CD4-positive, alpha-beta T cell treated with Interleukin-4 for 1 hour (primary cell): ENCODE measurements at places on chromosomes 13 and 19.

GRCh38 chr19:20471431-20471830 is 94.2 kb downstream of the ZNF737 start:
- DNase-seq: no peak

DNA sequence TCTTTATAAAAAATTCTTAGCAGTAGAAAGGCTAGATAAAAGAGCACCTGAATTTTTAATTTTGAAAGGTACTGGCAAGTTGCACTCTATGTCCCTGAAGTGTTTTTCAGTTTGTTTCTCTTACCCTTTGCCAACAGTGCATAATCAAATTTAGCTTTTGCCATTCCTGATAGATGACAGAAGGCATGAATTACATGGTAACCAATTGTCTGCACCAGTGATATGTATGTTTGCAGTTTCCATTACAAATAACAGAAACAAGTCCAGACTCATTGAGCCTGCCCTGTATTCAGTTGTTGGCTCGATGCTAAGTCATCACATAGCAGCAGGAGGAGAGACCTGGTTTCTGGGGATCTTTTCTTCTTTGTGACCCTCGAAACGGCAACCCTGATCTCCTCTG is 309.8 kb downstream of the DNAJC15 start:
- no peak for DNase-seq

GRCh38 chr19:4059453-4059871 is 7.2 kb downstream of the ZBTB7A start:
- DNase-seq: no peak

GRCh38 chr19:33950091-33950750 is 153.6 kb downstream of the KCTD15 start:
- DNase-seq: no peak

GRCh38 chr13:80547885-80548825 is 207.2 kb upstream of the SPRY2 start:
- no peak for DNase-seq

DNA sequence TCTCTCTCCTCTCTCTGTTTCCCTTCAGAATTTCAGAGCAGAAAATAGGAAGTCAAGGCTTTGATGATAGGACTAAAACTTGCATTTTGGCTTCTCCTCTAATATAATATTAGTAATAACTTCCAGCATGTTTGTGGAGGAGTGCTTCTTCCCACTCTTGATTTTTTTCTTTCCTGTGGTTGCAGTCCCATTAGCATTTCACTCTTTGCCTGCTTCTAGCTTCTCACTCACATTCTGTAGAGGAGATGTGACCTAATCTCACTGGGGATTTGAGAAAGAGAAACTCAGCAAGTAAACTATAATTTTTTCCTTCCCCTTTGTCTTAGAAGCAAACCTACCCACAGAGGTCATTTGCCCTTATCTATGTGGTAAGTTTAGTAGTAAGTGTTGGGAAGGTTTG is 169.4 kb upstream of the HTR2A start:
- no peak for DNase-seq

- no peak for DNase-seq
Measured at GRCh38 chr19:11783767-11784166, 14.6 kb upstream of the ZNF491 start.

GRCh38 chr19:42311657-42312056 is 1.5 kb upstream of the TMEM145 start:
- DNase-seq: no peak

DNA sequence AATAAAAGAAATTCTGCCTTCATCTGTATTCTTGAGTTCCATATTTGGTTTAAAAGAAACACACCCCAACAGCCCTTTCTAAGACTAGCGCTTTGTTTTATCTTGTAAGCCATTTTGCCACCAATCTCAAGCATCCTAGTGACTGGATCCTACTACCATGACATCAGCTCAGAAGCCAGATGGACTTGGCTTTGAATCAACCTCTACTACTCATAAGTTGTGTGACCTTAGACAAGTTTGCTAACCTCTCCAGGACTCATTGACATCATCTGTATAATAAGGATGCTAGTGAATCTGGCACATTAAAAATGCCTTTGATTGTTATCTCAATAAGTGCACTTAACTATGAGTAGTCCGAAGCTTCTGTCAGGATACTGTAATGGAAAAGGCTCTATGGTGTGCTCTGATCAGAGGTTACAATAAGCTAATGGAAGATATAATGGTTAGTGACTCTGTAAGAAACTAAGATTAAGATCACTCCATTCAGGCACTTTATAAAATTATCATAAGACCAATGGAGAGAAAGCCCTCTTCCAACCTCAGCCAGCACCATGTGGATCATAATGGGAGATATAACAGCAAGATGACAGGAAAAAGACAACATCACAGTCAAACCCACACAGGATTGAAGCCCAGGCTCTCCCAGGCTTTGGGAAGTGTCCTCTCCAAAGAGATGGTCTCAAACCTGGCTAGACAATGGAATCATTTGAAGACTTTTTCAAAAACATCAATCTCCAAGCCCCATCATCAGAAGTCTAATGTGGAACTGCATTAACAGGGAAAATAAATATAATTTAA is 180.6 kb upstream of the MIR17HG start:
- DNase-seq: no peak

DNA sequence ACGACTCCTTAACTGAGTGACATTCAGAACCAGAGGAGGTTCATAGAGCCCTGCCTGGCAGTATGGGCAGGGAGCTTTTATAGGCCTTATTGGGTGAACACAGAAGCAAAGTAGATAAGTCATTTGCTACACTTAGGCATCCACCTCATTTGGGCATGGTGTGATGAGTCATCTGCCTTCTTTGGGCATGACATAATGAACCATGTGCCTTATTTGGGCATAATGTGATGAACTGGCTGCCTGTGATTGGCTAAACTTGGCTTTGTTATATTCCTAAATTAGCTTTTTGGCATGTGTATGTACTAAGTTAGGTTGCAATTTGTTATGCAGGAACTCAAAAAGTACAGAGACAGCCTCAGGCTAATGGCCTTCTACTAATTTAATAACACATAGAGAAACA is 2210.2 kb upstream of the PCDH20 start:
- no peak for DNase-seq

DNA sequence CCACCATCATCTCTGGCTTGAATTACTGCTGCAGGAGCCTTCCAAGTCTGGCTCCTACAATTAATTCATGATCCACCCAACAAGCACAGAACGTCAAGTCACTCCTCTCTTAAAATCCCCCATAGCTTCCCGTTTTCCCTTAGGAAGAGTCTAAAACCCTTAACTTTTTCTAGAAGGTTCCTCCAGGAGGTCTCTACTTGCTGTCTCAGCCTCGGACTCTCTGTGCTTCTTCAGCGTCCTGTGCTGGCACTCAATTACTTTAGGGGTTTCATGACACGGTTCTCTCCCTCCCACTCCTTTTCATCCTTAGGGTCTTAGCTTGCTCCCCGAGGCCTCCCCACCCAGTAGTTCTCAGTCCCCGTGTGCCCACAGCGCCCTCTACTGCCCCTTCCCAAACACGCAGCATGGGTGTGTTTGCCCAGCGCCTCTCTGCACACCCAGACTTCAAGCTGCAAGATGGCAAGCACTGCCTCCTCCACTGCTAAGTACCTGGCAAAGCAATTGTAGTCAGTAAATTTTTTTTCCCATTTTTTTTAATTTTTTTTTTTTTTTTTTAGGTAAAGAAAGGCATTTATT is 25.8 kb upstream of the MAP3K10 start:
- peak; percentile 69 for DNase-seq

DNA sequence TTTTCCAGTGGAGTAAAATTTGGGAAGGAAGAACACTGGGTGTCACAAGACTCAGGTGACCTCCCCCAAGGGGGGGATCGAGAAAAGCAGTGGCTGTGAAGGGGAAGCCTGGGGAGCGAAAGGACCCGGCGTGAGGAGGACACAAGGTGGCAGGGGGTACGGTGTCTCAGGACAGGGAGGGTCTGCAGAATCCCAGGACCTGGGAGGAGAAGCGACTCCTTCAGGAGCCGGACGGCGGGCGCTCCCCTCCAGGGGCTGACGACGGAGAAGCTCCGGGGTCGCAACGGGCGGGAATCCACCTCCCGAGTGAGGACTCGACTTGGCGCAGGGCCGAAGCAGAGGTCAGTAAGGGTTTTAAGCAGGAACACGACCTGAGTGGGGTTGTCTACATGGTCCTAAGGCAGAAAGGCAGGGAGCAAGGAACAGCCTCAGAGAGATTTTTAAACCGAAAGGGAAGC is 529 bp downstream of the ZNF836 start:
- DNase-seq: no peak

- DNase-seq: peak; percentile 13
Measured at GRCh38 chr19:5292453-5292821, 48.2 kb downstream of the PTPRS start.

DNA sequence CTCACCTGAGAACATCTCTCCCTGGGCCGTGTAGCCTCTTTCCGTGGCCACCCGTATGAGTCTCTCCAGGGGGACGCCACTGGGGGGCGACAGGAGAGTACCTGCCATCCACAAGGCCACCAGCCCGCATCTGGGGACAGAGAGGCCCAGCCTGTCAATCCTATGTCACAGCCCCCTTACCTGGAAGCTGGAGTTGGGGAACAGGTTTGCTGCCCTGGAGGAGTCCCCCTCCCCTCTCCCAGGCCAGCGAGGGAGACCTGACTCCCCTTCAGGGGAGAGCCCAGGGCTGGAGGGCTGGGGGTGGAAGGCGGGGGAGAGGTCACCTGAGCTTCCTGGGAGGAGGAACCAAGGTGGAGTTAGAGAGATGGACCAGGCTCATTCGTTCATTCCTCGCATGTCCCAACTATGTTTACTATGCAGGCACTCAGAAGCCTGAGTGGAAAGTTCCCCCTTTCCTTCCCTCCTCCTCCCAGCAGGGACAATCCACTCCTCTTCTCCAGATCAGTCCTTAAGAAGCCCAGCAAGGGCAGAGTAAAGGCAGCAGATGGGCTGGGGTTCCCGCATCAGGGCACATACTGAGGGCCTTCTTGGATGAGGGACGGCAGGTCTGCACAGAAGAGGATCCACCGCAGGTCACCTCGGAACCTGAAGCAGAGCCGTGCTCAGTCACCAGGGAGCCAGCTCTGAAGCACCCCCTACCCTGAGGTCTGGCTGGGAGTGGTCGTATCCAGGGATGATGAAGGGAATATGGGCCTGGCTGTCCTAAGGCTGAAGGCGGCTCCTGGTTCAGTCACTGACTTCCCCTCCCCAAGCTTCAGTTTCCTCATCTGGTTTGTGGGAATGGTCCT is 5.5 kb downstream of the ACTMAP start:
- DNase-seq: peak; percentile 16

- DNase-seq: no peak
Measured at GRCh38 chr13:41244556-41244955, 18.8 kb downstream of the MTRF1 start.

- DNase-seq: no peak
Measured at GRCh38 chr13:113771709-113772331, 12.8 kb downstream of the TMEM255B start.

DNA sequence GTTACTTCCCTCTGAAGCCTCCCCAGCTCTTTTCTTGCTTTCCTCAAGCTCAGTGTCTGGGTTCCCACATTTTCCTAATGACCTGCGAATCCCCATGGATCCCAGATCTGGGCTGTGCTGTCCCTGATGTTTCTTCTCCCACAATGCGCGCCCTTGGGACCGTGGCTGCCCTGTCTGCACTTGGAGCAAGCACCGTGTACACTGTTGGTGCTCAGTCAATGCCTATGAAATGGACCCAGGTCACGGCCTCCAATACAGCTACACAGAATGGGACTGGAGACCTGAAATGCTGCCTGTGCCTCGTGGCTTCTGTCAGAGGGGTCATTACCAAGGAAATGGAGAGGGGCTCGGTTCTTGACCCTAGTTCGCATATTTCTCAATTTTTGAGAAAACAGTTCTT is 160.1 kb upstream of the SOX1 start:
- peak; percentile 9 for DNase-seq
